A549 treated with GW870086 at 1 μM for 4 hours (cell line): ENCODE measurements at places on chromosomes 11 and 22. TPM values are rescaled to one million over a fixed set of nuclear protein-coding genes. Genes with fewer than 3 reads are reported as not detected.

IL10RA gene
- 0.05 to 0.14 TPM (median 0.09 TPM) in 4 of 5 replicates, not detected in the other for total RNA-seq

PGA5 gene
- total RNA-seq = not detected in 5 replicates

ACCSL gene
- total RNA-seq = not detected in 5 replicates

SLC22A12 gene
- not detected in 5 replicates for total RNA-seq

RAB36 gene
- 6.6 to 8.3 TPM (median 7.3 TPM) in 5 replicates for total RNA-seq

SAA1 gene
- total RNA-seq = 0.97 to 2.6 TPM (median 1.6 TPM) in 5 replicates

MISFA gene
- 1.9 to 2.7 TPM (median 2.2 TPM) in 5 replicates for total RNA-seq
